Type B pancreatic cell (in vitro differentiated cells): ENCODE measurements at places on chromosomes 1 and 21. TPM values are rescaled to one million over a fixed set of nuclear protein-coding genes. Genes with fewer than 3 reads are reported as not detected.

WNT9A gene
- total RNA-seq = 3.0 and 4.3 TPM in 2 replicates

TP73 gene
- total RNA-seq = 1.6 TPM in 2 replicates

INKA2 gene
- total RNA-seq = 5.3 and 9.7 TPM in 2 replicates

LCE4A gene
- total RNA-seq = not detected in 2 replicates

IQCC gene
- 4.3 and 4.7 TPM in 2 replicates for total RNA-seq

HSPB7 gene
- total RNA-seq = 0.48 and 0.64 TPM in 2 replicates

KIRREL1 gene
- total RNA-seq = 15.0 and 51.6 TPM in 2 replicates

DMRTA2 gene
- 0.29 and 0.48 TPM in 2 replicates for total RNA-seq

TMEM53 gene
- total RNA-seq = 6.6 and 9.1 TPM in 2 replicates

RGSL1 gene
- not detected in 2 replicates for total RNA-seq

SLAMF9 gene
- not detected in 2 replicates for total RNA-seq

DNAJC6 gene
- 4.1 and 10.4 TPM in 2 replicates for total RNA-seq

PDPN gene
- total RNA-seq = 4.8 and 24.2 TPM in 2 replicates

DPYD gene
- 6.9 and 8.5 TPM in 2 replicates for total RNA-seq

SPAG17 gene
- 1.3 and 5.6 TPM in 2 replicates for total RNA-seq

CELA3B gene
- total RNA-seq = not detected in 2 replicates

CHRM3 gene
- 2.4 and 2.7 TPM in 2 replicates for total RNA-seq

KRTAP21-3 gene
- total RNA-seq = not detected in 2 replicates

PRRX1 gene
- total RNA-seq = 1.7 and 142 TPM in 2 replicates

SNIP1 gene
- total RNA-seq = 18.2 and 23.4 TPM in 2 replicates

FCRL5 gene
- total RNA-seq = 0.24 TPM in 1 of 2 replicates, not detected in the other

ADCY10 gene
- 0.14 and 0.39 TPM in 2 replicates for total RNA-seq

IFI44L gene
- 7.7 and 12.3 TPM in 2 replicates for total RNA-seq

NES gene
- total RNA-seq = 8.1 and 125 TPM in 2 replicates

HAPLN2 gene
- not detected in 2 replicates for total RNA-seq

SPRR4 gene
- total RNA-seq = not detected in 2 replicates

CLIC6 gene
- 6.2 and 17.6 TPM in 2 replicates for total RNA-seq

SLAMF7 gene
- 0.45 and 0.48 TPM in 2 replicates for total RNA-seq

KIF14 gene
- total RNA-seq = 3.8 and 12.8 TPM in 2 replicates

PTGS2 gene
- 2.2 and 2.9 TPM in 2 replicates for total RNA-seq

LAPTM5 gene
- 0.24 and 0.29 TPM in 2 replicates for total RNA-seq

OR2L5 gene
- total RNA-seq = not detected in 2 replicates

RNU11 gene
- total RNA-seq = not detected in 2 replicates

C8A gene
- total RNA-seq = 0.46 and 0.64 TPM in 2 replicates

CDK18 gene
- total RNA-seq = 9.6 and 19.3 TPM in 2 replicates

STYXL2 gene
- total RNA-seq = not detected in 2 replicates

ID3 gene
- total RNA-seq = 240 and 495 TPM in 2 replicates

PPM1J gene
- total RNA-seq = 2.5 and 2.6 TPM in 2 replicates

CGN gene
- total RNA-seq = 29.0 and 52.8 TPM in 2 replicates

UTS2 gene
- total RNA-seq = not detected in 2 replicates

SLC25A24 gene
- total RNA-seq = 43.3 and 46.6 TPM in 2 replicates

CALML6 gene
- total RNA-seq = 0.36 and 0.65 TPM in 2 replicates

KCNA3 gene
- total RNA-seq = 0.94 and 1.9 TPM in 2 replicates

SH2D1B gene
- total RNA-seq = not detected in 2 replicates

RIMKLA gene
- total RNA-seq = 2.3 and 3.8 TPM in 2 replicates

SYT6 gene
- total RNA-seq = 1.1 and 3.0 TPM in 2 replicates

PFKL gene
- total RNA-seq = 135 and 178 TPM in 2 replicates

AGMAT gene
- 5.4 and 7.2 TPM in 2 replicates for total RNA-seq

WNT3A gene
- total RNA-seq = 0.21 and 6.4 TPM in 2 replicates

VHLL gene
- 0.48 TPM in 1 of 2 replicates, not detected in the other for total RNA-seq

TRIM58 gene
- total RNA-seq = 0.17 and 0.81 TPM in 2 replicates
